NCI-H2029 (cell line): ENCODE measurements at places on chromosomes 7 and 10.
A peak's percentile ranks its signal among the peaks of the same experiment; 100 is the strongest.

- no peak for DNase-seq
These were observed 11.9 kb upstream of the PTPN12 start for GRCh38 chr7:77525231-77525630.

DNA sequence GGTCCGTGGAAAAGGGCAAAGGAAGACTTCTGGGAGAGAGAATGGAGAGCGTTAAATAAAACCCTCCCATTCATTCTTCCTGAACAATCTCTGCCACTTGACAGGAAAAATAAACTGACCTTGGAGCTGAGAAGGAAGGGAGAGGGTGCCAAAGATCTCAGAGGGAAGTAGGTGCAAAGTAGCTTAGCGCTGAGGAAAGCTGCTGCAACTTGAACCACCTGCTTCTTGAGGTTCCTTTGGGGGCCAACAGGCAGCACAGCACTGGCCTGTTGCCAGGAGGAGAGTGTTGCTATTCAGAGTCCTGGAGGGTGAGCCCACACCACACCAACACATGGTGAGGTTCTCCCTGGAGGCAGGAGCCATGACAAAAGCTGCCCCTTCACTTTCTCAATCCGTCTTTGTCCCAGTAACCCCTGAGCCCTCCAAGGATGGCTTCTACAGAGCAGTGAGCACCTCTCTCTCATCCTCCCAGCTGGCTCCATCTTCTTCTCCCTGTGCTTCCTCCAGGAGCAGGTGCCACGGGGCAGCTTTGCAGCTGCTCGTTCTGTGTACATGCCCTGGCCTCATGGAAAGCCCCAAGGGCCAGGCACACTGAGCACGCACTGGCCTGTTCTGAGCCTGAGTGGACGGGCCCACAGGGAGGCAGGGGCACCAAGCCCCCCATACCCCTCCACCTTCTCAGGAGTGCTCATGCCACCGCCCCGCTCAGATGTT is 101.3 kb downstream of the STRA8 start:
- DNase-seq = peak; percentile 25

DNA sequence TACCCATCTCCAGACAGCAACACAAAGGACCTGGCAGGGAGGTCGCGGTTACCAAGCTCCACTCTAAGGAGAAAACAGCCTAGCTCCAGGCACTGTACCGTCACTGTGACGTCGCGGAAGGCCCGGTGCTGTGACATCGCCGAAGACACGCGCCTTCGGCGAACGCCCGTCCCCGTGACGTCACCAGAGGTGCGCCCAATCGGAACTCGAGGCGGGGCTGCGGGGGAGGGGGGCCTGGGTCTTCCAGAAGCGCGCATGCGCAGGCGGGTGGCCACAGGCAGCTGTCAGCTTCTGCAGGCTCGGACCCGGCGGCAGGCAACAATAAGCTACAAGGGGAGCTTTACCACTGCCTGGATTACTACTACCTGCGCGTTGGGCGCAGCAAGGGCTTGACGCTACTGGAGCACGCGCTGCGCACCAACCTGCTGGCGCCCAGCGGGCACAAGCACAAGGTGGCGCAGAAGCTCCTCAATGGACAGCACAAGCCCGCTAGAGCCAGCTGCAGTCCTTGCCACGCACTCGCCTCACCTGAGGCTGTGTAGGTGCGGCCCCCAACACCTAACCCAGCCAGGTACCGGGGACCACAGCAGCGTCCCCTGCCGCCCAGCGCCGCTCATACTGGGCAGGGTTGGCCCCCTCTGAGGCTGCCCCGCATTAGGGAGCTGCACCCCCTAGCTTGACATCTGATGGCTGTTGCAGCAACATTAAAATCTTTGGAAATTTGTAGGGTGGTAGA is 208.4 kb downstream of the TPST1 start:
- DNase-seq = peak; percentile 96

DNA sequence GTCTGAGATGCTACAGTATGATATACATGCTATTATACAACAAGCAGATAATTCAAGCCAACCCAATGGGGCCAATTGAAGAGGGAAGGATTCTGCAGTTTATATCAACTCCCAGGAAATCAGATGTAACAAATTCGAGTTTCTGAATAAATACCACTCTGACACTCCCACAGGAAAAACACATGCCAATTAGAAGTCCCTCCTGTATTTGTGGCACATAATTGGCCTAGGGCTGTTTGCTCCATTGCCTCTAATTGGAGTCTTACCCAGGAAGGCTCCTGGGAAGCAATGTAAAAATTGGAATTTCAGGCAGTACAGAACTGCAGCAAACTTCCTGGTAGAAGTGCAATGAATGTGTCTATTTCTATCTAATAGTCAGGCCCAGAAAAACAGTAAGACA is 4.7 kb downstream of the PPA1 start:
- no peak for DNase-seq

DNA sequence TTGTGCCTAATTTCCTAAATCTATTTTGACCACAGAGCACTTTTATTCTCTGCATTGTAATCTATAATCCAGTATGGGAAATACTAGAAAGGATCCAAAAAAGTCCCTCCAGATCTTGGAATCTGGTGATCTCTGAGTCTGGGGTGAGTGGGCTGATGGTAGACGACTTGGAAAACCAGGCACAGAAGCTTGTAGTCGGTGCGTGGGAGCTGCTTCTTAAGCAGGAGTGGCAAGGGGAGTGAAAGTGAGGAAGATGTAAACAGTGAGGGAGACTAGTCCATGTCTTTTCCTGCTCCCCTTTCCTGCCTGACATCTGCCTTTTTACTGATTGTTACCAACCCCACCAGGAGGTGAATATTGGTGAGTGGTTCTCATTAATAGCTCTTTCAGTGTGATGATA is 6.8 kb downstream of the AUTS2 start:
- no peak for DNase-seq

- DNase-seq = no peak
These were observed 239.1 kb upstream of the PHF14 start for GRCh38 chr7:10734595-10734994.
